ENCODE measurements at places on chromosomes 5 and 9.

DNA sequence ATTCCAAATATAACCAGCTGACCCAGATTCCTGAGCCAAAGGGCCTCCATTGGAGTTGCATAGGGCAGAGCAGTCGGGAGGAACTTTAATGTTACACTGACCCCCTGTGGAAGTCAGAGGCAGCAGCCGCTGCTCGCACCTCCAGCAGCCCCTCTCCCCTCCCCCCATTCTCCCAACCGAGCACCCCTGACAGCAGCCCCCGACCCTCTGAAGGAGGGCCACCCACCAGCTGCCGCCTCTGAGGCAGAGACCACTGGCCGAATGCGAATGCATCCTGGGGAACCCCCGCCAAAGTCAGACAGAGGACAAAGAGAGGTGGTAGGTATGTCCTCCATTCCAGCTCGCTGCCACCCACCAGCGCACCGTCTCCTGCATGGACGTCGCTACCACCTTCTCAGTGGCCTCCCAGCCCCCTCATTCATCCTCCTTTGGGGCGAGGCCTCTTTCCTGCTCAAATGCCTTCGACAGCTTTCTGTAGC, 231.0 kb downstream of the CDK5RAP2 start:
- DNase-seq, result no peak

DNA sequence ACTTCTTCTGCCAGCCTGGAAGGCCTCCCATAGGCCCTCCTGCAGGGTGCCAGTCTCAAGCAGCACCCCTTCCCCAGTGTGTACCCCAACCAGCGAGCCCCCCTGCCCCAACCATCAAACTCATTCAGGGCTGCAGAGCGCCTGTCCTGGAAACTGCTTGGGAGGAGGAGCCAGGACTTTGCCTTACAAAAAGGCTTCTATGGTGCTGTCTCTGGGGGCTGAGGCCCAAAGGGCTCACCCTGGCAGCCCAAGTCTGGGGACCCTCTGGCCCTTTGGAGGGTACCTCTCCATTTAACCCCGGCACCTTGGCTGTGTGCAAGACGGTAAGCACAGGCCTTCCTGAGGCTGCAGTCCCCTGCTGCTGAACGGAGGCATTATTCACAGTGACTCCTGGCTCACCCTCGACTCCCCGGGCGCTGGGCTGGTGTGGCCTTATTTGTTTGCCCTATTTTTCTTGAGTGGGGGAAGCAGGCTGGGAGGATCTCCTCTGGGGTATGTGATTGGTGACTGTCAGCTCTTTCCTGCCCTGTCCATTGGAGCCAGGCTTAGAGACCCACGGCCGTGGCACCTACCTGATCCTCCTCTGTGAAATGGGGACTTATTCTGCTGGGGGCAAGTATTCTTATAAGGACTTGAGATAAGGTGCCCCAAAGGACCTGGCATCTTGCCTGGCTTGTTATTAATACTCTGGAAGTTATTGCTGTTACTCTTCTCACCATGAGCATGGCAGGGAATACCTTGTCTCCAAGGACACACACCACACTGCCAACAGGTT, 5.8 kb downstream of the LMX1B start:
- DNase-seq, result no peak

GRCh38 chr9:128077847-128078503, 9.9 kb downstream of the SLC25A25 start:
- DNase-seq, result no peak

DNA sequence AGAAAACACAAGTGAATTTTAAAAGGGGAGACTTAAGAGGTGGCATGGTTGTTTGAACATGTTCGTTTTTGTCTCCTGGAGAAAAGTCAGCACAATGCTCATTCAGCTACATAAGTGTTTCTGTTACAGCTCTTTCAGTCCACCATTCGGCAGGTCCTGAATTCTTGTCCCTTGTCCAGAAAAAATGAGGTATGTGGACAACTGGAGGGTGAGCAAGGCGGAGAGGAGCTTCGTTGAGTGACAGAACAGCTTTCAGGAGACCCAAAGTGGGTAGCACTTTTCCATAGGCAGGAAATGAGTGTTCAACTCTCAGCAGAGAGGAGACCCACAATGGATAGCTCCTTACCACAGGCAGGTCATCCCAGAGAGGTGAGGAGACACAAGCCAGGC, 4.9 kb downstream of the PDCD1LG2 start:
- no peak for DNase-seq

DNA sequence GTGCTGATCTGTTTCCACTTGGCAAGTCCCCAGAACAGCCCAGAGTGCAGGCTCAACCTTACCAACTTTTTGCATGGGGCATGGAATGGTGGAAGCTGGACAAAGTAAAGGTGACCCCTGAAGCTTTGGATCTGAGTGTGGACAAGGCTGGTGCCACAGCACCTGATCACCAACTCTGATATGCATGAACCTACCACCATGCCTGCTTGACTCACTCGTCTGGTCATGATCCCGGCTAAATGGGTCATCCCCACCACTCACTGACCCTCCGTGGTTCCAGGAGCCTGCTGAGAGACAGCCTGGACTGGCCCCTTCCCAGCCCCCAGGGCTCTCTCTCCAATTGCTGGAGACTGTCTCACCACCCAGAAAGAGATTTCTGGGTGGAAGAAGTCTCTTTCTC, 14.4 kb upstream of the SLC22A4 start:
- DNase-seq, result no peak

- DNase-seq, result no peak
Observed at GRCh38 chr5:171595801-171596231, 176.4 kb downstream of the FGF18 start.

DNA sequence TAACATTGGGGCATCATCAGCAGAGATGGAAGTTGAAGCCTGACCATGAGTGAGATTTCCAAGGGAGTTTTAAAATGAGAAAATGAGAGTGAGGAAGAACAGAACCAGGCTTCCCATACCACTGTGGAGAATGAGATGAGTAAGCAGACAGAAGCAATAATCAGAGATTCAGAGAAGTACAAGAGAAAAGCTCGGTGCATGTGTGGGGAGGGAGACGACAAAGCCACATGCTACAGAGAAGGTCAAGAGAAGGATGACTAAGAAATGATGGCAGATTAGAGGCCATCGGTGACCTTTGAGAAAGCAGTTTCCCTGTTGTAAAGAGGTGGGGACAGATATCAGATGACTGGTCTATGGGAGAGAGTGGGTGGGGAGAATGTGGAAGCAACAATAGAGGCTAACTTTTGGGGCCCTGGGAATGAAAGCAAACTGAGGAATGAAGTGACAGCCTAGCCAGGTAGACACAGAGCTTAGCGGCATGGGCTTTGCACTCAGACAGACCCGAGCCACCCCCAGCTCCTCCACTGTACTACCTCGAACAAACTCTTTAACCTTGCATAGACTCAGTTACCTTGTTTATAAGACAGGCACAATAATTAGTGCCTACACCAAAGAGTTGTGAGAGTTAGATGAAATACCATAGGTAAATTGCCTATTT, 207.7 kb downstream of the PIK3R1 start:
- no peak for DNase-seq

DNA sequence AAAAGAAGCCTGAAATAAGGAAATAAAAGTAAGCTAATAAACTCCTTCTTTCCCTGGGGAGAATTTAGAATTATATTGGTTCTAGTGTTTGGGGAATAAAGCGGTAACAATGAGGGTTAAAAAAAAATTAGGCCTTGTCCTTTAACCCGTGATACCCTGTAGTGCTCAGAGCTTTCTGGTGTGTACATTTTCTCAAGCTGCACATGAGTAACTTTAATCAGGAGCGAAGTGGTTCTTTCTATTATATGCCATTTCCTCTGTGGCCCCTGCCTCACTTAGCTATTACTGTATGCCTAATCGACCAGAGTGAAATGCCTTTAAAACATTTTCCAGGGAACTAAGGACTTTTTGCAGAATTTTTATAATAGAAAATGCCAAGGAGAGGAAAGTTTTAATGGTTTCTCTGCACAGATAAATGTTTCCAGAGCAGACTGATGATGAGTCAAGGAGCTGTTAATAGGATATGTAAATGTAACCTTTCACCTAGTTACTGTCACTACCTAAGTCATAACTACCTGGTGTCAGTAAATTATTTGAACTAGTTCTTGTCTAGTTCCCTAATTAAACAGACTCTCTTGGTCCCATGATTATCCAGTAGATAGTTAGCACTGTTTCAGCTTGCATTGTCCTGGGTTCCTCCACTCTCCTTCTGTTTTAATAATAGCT, 7.6 kb downstream of the PAM start:
- no peak for DNase-seq

- no peak for DNase-seq
Observed at GRCh38 chr9:94655739-94656138, 16.4 kb upstream of the FBP1 start.

Data from stimulated activated CD4-positive, alpha-beta T cell treated with anti-CD3 and anti-CD28 coated beads, Interleukin-1b, Interleukin-23, amount 100 ng/mL, for 1 hour (primary cell).